RCC 7860 (cell line): ENCODE measurements at places on chromosomes 13 and 19.

DNA sequence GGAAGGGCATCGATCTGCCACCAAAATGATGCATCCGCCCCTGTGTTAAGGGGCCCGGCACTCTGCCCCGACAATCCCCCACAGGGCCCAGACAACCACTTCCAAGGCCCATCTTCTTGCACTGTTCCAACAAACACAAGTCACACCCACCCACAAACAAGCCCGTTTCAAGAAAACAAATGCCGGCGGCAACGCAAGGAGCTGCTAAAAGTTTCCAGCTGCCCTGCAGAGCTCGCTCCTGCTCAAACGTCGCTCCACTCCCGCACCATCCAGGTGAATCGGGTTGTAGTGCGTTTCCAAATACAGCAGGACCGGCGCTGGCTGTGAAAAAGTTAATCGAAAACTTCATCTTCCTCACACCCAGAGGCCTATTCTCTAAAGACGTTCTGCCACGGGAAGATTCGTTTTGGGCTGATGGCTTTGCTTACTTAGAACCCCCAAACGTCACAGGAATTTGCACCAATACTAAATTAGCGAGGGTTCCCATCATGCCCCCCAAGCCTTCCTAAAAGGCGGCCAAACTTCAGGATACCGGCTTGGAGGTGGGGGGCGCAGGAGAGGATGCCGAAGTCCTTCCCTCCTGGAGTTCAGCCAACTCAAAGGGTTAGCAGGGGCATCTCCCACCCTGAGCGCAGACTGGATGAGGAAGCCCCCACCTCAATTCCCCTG is 107.4 kb upstream of the DOCK9 start:
- no peak for DNase-seq

DNA sequence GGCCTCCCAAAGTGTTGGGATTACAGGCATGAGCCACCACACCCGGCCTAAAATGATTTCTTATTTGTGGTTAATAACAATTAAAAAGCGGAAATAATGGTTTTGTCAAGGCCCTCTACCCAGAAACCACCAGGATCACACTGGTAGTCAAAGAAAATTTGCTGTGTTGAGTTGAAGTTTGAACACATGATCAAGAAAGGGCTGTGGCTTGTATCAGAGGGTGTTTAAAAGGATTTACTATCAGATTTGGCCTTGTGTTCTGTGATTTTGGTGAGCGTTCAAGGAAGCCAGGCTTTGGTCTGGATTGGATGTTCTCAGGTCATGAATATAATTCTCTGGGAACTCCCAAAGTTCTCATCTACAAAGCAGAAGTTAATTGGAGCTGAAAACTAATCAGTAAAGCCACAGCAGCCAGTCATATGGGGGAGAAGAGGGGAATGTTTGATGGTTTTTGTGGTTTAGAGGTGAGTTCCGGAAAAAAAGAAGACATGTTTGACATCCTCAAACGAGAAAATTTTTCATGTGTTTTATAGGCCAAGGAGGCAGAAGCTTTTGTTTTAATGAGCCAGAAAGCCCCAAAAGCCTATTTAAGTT is 10.6 kb upstream of the ZNF556 start:
- DNase-seq, result no peak

GRCh38 chr13:110942248-110942981 is 27.5 kb upstream of the ANKRD10 start:
- DNase-seq, result peak; percentile 80

GRCh38 chr19:49442354-49442753 is 1.0 kb upstream of the SLC17A7 start:
- DNase-seq, result no peak

- DNase-seq, result no peak
Measured at GRCh38 chr13:43981091-43981490, 101.4 kb downstream of the LACC1 start.

- peak; percentile 45 for DNase-seq
Measured at GRCh38 chr19:4139614-4140236, 13.7 kb upstream of the CREB3L3 start.

- DNase-seq, result no peak
Measured at GRCh38 chr13:59793107-59793506, 370.6 kb downstream of the DIAPH3 start.

DNA sequence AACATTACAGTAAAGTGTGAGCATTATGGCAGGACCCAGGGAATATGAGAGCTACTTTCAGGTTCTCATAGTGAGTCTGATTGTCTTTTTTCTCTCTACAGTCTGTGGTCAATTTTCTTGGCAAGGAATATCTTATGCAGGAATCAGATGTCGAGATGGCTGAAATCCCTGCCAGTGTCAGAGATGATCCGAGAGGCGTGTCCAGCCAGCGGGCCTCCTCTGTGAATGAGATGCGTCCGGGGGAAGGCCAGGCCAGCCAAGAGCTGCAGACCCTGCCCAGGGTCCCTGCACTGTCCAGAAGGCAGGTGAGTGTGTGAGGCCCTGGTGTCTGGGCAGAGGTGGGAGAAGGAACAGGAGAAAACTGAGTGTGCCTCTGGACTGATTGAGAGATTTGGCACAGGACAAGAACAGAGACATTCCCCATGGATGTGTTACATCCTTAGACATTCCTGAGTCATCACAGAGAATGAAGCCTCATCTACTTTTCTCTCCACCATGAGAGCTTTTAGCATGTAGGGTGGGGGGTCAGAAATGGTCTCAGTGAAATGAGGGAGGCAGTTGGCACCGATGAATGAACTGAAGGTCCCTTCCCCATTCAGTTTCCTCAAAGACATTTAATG is 27.3 kb upstream of the EDDM13 start:
- DNase-seq, result no peak

GRCh38 chr13:45292176-45292575 is 48.8 kb downstream of the TPT1 start:
- no peak for DNase-seq

- DNase-seq, result no peak
Measured at GRCh38 chr19:16303755-16304154, 20.9 kb upstream of the KLF2 start.

GRCh38 chr13:97030705-97031452 is 36.6 kb upstream of the OXGR1 start:
- DNase-seq, result peak; percentile 9

DNA sequence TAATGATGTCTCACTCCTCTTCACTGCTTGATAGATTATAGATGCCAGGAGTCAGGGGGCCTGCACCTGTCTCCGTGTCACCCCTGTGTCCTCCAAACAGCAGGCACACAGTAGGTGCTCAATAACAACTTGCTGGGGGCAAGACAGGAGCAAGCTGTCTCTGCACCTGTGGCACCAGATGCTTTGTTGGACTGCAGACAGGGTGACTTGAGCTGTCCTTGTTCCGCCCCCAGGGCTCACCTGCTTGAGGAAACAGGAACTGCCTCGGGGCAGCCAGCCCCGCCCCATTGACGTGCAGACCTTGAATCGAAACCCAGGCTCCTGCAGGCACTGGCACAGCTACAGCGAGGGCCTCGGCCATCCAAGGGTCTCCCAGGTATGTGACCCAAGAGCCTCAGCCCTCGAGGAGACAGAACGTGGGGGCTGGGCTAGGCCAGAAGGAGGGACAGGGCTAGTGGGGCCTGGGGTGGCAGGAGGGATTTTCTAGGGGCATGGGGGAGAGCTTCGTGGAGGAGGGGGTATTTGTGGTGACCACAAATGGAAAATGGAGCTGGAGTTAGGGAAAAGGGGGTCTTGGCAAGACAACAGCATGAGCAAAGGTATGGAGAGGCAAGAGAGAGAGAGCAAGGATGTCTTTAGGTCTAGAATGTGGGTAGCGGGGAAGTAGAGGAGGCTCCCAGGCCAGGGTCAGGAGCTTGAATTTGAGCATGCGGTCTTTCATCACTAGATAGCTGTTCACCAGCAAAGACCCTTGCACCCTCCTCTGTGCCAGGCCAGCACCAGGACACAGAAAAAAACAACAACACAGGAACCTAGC is at the start of gene HSH2D:
HSH2D (plus strand) TSS at position 287 of the 817 bp plus-strand sequence. CDS start 5,066 bp downstream, outside the sequence.
- DNase-seq, result no peak

DNA sequence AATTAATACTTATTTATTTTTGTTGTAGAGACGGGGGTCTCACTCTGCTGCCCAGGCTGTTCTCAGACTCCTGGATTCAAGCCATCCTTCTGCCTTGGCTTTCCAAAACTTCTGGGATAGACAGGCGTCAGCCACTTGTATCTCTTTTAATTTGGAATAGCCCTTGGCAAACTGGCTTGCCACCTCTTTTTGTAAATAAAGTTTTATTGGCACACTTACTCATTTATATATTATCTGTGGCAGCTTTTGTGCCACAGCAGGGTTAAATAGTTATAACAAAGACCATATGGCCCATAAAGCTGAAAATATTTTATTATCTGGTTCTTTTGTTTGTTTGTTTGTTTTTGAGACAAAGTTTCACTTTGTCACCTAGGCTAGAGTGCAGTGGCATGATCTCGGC is 30.5 kb downstream of the BBC3 start:
- DNase-seq, result no peak

DNA sequence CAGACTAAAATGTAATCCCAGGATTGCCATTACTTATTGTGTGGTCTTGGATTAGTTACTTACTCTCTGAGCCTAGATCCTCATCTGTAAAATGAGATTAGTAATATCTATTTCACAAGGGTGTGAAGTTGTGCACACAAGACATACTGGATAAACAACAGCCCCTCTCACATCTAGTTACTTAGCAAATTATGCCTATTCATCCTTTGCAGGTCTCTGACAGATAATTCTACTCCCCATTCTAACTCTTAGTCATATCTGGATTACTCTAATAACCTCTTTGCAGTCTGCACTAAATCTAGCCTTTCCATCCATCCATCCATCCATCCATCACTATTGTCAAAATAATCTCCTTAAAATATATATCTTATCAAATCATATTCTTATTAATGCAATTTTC is 12.4 kb downstream of the MTRF1 start:
- DNase-seq, result no peak

DNA sequence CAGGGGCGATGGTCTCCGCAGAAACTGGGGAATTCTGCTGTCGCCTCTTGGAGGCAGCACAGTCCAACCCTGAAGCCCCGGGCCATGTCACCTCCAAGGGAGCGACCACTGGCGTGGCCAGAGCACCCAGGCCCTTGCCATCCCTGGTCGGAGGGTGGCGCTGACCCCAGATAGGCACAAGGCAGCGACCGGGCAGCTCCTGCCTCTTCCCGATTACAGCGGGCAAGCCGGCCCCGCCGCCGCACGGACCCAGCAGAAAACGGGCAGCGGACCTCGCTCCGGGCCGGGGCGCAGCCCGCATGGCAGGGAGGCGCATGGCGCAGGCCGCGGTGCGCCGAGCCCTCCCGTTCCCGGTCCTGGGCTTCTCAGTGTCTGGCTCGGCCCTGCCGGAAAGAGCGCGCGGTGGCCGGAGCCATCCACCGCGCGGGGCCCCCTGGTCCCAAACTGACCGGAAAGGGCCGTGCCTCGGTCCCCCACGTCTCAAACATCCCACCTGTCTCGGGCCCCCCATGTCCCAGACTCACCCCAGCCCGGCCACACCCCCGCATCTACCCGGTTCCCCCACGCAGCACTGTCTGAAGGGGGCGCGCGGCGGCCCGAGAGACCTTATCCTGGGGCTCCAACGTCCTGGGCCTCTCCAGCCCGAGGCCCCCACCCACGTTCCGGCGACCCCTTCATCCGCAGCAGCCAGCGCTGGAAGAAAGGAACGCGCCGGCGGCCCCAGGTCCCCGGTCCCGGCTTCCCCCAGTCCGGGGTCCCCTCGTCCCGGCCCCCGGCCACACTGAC is 727 bp downstream of the CERS1 start:
- peak; percentile 46 for DNase-seq

DNA sequence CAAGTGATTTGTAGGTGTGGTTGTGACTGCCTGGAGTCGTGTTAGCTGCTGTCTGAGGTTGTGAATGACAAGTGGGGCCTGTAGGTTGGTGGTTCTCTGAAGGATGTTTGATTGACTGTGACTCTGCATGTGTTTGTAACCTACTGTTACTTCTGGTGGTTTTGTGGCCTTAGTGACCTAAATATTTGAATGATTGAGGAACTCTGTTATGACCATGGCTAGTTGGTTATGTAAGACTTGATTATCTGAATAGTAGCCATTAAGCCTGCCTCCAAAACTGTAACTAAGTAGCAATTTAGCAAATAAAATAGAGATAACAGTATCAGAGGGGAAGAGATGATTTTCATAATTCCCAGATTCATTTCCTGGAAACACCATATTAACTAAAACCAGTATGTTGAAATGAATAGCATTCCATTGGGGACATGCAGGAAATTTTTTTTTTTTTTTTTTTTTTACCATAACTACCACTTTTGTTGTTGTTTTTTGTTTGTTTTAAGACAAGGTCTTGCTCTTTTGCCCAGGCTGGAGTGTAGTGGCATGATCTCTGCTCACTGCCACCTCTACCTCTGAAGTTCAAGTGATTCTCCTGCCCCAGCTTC is 865 bp downstream of the ZNF382 start:
- DNase-seq, result no peak

- DNase-seq, result no peak
Measured at GRCh38 chr13:79966059-79966458, 374.9 kb downstream of the SPRY2 start.

DNA sequence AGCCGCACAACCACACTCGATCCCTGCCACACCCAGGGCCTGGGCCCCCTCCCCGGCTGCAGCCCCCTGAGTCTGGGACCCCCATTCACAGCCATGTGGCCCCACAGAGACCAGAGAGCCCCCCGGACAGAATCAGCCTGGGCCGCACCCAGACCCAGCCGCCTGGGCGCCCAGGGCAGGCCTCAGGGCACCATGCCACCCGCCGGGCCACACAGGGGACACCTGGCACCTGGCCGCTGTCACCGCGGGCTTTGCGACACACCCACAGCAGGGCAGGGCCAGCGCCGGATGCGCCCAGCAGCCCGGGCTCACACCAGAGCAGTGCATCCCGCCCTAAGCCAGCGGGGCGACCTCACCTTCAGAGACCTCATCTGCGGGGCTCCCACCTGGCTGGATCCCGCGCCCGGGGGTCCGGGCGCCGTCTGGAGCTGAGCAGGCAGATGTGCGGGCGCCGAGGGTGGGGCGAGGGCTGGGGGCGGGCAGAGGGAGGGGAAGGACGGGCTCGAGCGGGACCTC is 443 bp downstream of the TBXA2R start:
- no peak for DNase-seq

DNA sequence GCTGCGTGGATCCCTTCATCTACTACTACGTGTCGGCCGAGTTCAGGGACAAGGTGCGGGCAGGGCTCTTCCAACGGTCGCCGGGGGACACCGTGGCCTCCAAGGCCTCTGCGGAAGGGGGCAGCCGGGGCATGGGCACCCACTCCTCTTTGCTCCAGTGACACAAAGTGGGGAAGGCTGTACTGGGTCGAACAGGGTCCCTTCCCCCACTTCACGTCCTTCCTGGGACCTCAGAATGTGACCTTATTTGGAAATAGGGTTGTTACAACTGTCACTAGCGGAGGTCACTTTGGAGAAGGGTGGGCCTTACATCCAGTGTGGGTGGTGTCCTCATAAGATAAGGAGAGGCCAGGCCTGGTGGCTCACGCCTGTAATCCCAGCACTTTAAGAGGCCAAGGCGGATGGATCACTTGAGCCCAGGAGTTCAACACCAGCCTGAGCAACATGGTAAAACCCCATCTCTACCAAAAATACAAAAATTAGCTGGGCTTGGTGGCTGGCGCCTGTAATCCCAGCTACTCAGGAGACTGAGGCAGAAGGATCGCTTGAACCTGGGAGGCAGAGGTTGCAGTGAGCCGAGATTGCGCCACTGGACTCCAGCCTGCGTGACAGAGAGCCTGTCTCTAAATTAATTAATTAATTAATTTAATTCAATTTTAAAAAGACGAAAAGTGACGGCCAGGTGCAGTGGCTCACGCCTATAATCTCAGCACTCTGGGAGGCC is 1.8 kb downstream of the F2RL3 start:
- no peak for DNase-seq

- DNase-seq, result no peak
Measured at GRCh38 chr19:44957526-44957925, 2.3 kb downstream of the CLPTM1 start.

GRCh38 chr13:75446874-75447273 is 35.1 kb downstream of the TBC1D4 start:
- DNase-seq, result no peak
